Fibroblast of the aortic adventitia (primary cell): ENCODE measurements at places on chromosomes 5 and 9. TPM values are rescaled to one million over a fixed set of nuclear protein-coding genes. Genes with fewer than 3 reads are reported as not detected.

The SLC36A2 gene
- total RNA-seq, result not detected in 2 replicates

DNA sequence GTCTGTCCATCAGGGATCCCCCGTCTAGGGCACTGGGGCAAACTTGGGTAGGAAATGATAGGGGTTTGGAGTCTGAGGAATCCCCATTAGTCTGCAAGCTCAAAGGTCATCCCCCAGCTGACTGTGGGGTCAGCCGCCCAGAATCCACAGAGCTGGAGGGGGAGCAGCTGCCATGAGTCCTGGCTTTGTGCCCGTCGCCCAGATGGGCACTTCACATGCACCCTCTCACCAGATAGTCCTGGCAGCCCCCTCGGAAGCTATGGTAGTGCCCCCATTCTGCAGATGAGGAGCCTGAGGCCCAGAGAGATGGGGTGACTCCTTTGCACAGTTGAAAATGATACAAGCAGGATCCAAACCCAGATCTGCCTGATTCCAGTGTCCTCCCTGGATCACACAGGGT, 35.7 kb upstream of the RPL26L1 start:
- DNase-seq, result no peak

DNA sequence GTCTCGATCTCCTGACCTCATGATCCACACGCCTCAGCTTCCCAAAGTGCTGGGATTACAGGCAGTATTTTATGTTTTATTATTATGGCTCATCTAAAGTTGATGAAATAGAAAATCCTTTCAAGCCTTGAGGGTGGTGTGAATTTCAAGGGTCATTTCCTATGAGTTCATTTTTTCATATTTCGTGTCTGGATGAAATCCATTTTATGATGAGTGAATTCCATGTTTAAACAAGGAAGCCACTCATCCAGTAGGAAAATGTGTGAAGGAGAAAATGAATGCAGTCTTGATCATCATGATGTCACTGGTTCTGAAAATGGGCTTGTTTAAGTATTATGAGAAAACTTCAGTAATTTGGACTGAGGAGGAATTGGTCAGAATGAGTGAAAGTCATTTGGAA, 74.6 kb upstream of the ZSWIM6 start:
- DNase-seq, result no peak

The PIK3R1 gene
- total RNA-seq, result 45.1 and 281 TPM in 2 replicates

The MYMK gene
- total RNA-seq, result not detected in 2 replicates

DNA sequence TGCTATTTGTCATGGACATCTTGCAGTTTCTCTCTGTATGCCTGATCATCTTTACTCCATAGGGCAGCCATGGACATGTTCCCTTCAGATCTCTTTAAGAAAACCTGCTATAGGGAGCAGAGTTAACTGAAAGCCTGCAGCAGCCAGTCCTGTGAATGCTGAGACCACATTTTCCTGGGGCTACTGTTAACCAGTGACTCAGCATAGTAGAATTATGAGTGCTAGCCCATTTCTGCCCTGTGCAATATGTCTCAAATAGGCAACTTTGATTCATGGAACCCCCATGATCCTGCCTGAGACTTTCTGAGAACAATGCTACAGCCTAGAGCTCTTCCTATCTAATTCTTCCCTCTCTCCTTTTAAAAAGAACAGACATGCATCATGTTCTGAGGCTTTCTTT, 624.2 kb downstream of the CHSY3 start:
- peak; percentile 33 for DNase-seq

DNA sequence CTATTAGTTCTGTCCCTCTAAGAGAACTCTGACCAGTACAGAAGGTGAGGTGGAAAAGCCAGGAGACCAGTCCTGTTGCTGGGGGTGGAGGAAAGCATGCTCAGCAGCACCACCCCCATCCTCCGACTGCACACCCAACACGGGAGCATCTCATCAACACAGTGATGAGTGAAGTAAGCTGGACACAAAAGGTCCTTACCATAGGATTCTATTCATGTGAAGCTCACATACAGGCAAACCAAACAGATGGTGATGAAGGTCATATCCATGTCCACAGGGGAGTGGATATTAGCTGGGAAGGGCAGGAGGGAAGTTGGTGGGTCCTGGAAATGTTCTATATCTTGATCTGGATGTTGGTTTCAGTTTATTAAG, 14.8 kb upstream of the MARCHF6 start:
- DNase-seq, result no peak

- DNase-seq, result no peak
Observed at GRCh38 chr5:121702682-121703081, 149.0 kb upstream of the FTMT start.

DNA sequence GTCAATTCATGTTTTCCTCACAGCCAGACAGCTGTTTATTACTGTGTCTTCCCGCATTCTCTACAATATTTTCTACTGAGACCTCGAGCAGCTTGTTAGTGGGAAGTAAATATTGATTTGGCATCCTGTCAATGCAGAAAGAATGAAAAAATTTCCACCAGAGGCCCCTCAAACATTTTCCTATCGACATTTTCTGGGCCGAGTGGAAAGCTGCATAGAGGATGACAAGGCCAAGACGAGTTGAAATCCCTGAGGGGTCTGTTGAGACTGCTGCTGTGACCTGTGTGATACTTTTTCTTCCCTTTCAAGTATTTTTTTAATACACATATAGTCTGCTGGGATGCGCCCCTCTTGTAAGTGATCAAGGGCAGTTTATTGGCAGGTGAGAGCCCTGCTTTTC, 91.4 kb upstream of the SH3GL2 start:
- DNase-seq, result no peak

GRCh38 chr9:87864915-87865314, 17.8 kb upstream of the SPATA31E1 start:
- no peak for DNase-seq

The CCDC171 gene
- total RNA-seq, result 8.1 and 13.3 TPM in 2 replicates

- no peak for DNase-seq
Observed at GRCh38 chr5:42982107-42982622, 58.0 kb downstream of the ANXA2R start.

DNA sequence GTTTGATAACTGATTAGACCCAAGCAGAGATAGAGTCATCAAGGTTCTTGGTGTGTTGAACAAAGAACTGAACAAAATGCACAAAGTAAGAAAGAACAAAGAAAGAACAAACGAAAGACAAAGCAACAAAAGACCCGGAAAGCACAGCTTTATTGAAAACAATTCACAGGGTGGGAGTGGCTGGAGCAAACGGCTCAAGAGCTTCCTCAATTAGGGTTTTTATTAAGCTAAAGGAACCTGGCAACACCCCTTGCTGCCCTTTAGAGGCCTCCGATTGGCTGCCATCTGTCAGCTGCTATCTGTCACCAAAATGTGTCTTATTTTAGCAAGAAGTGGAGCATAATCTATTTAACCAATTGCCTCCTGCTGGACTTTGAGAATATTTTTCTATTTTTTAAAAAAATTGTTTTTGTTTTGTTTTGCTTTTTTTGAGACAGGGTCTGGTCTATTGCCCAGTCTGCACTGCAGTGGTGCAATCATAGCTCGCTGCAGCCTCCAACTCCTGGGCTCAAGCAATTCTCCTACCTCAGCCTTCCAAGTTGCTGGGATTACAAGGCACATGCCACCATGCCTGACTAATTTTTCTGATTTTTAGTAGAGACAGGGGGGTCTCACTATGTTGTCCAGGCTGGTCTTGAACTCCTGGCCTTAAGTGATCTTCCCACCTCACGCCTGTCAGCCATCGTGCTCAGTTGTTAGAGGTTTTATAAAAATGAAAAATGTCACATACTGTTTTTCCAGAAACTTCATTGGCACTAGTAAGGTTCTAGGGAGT, 7.7 kb upstream of the ABO start:
- DNase-seq, result no peak

DNA sequence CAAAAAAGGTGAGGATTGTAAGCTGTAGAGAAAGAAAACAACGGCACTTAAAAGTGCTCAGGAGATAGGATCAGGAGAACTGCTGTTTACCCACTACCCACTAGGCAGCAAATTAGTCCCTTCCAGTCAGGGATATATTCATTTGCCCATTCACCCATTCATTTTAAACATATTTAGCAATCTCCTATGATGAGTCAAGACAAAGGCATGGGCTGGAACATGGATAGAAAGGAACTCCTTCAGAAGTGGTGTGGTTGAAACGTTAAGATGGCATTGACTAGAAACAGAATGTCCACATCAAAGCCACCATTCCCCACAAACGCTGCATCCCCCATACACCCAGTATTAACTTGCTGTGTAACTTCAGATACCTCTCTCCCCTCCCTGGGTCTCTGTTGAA, 225.7 kb downstream of the ASTN2 start:
- DNase-seq, result no peak

DNA sequence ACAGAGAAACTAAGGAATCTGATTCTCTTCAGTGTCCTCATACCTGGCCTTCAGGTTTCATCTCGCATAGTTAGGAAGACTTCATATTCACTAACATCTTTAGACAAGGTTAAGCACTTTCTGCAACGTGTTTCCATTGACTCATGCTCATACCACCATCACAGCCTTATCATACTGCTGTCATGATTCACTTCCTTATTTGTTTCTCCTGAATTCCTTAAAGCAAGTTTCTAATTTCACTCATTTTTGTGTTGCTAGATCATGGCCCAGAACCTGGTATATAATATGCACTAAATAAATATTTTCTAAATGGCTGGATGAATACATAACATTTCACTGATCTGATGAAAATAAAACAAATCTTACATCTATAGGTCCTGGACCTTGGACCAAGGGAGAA, 472.9 kb downstream of the PRELID2 start:
- peak; percentile 91 for DNase-seq

GRCh38 chr9:115413766-115414382, 295.9 kb upstream of the TNC start:
- DNase-seq, result no peak

DNA sequence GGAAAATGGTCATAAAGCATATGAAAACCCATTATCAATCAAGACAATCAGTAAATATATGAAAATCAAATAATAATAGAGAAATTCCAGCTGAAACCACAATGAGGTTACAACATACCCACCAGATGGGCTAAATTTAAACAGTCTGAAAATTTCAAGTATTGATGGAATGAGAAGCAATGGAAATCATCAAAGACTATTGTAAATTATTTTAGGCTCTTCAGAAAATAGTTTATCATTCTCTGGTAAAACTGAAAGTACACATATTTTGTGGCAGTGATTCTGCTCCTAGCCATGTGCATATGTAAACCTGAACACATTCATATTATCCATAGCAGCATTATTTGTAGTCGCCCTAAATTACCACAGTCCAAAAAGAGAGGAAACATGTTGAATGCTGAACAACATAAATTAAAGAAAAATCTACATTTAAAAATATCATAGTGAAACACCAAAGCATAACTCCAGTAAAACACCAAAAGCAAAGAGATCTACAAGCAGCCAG, 215.3 kb downstream of the PRELID2 start:
- DNase-seq, result peak; percentile 15

The TNFSF8 gene
- total RNA-seq, result not detected in 2 replicates

GRCh38 chr5:85920984-85921383, 696.8 kb upstream of the COX7C start:
- no peak for DNase-seq

DNA sequence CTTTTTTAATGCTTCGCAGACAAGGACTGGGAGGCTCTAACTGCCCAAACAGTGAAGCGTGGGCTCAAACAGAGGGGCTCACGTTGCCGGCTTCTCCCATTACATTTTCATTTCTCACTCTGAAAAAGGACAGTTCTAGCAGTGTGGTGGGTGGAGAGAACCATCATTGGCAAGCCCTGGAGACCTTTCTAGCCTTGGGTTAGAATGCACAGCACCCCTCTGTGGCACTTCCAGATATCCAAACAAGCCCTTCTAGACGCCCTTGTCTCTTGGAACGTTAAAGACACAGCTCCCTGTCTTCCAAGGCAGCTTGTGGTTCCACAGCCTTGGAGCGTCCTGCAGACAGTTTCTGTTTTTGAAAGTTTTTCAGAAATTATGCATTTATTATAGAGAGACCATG, 52.1 kb downstream of the MVB12B start:
- no peak for DNase-seq

GRCh38 chr5:75331095-75332090, 5.6 kb upstream of the HMGCR start:
- no peak for DNase-seq

DNA sequence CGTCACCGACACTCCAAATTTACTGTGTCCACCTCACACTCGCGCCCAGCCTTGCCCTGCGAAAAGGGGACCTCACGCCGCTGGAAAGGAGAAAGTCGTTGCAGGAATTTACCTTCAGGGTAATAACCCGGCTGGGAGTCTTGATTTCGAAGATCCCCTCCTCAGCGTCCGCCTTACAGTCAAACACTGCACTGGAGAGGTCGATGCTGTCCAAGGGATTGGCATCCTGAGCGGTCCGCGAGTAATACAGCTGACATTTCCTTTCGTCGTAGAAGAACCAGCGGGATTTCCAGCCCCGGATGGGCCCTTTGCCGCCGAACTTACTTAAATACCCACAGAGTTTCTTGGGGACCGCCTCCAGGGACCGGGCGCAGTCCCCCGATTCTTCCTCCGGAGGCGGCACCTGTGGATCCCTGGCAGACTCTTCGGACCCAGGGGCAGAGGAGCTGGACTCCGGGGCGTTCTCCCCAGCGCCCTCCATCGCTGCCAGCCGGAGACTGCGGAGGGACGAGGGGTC, 330 bp downstream of the TBC1D2 start:
- DNase-seq, result peak; percentile 49

The IL17B gene
- not detected in 2 replicates for total RNA-seq

GRCh38 chr5:146402949-146403348, 44.2 kb upstream of the TCERG1 start:
- DNase-seq, result no peak

The DRD1 gene
- 0.18 TPM in 1 of 2 replicates, not detected in the other for total RNA-seq

The ADAM19 gene
- 11.2 and 15.5 TPM in 2 replicates for total RNA-seq

The CCDC69 gene
- total RNA-seq, result 1.5 and 2.8 TPM in 2 replicates

DNA sequence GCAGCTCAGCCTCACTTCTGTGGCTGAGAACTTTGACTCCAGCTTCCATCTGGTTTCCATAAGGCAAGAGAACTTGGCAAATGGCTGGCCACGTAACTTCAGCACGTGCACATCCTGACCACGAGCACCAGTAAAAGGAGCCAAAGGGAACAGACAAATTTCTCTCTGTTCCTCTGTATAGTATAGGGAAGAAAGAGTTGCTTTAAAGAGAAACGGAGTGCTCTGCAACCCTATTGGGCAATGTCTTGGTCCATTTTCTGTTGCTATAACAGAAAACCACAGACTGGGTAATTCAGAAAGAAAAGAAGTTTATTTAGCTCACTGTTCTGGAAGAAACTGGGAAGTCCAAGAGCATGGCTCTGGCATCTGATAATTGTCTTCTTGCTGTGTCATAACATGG, 558.7 kb downstream of the ACTL7B start:
- peak; percentile 97 for DNase-seq

The CMYA5 gene
- total RNA-seq, result 1.7 and 7.5 TPM in 2 replicates

- no peak for DNase-seq
Observed at GRCh38 chr5:55495216-55495615, 39.5 kb downstream of the PLPP1 start.

The ZMAT2 gene
- 37.2 and 118 TPM in 2 replicates for total RNA-seq

The EFNA5 gene
- total RNA-seq, result 2.1 and 33.1 TPM in 2 replicates

- DNase-seq, result no peak
Observed at GRCh38 chr9:124428751-124429529, 13.7 kb upstream of the PSMB7 start.

GRCh38 chr9:14209399-14210345, 104.3 kb downstream of the NFIB start:
- DNase-seq, result no peak

The RMRP gene
- total RNA-seq, result 966 and 30,763 TPM in 2 replicates

The LRRTM2 gene
- 0.33 and 3.6 TPM in 2 replicates for total RNA-seq

DNA sequence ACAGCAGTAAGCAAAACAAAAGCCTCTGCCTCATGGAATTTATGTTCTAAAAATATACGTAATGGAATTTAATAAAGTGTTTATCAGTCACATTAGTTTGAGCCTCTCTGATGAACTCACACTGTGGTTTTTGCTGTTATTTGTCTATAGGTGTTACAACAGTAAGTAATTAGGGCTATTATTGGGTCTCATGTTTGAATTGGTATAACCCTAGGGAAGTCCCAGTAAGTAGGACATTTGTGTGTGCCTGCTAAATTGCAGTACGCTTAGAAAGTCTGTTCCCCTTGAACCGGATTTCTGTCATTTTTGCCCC, 197.6 kb downstream of the NR3C1 start:
- no peak for DNase-seq
